ENCODE measurements at places on chromosomes 1 and 21.

DNA sequence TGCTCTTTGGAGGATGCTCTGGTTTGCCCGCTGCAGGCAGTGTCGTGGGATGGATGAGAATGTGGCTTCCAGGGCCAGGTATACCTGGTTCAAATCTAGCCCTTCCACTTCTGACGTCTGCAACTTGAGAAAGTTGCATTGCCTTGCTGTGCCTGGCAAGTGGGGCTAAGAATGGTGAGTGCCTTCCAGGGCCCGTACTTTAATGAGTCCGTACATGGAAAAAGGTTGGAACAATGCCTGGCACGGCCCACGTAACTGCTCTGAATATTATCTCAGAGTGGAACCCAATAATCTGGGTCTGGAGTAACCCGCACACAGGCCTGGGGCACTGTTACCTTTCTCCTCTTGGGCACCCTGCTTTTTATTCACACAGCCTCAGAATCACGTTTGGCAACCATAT lies 146.7 kb upstream of the EDN2 start:
- DNase-seq: no peak
- H3K36me3 ChIP-seq: no peaks in the 10 kb centered on the region
- H3K4me3 ChIP-seq: no peak overlapping the region
- H3K27me3 ChIP-seq: no peaks in the 10 kb centered on the region
- no peak overlapping the region for H3K27ac ChIP-seq
- peaks cover 8% of the 10 kb centered on the region for H3K4me1 ChIP-seq

GRCh38 chr21:35332841-35333426 lies 283.8 kb upstream of the RUNX1 start:
- H3K36me3 ChIP-seq: no peaks in the 10 kb centered on the region
- no peak for DNase-seq
- H3K4me3 ChIP-seq: no peak overlapping the region
- H3K27me3 ChIP-seq: no peaks in the 10 kb centered on the region
- H3K27ac ChIP-seq: no peak overlapping the region

- H3K4me1 ChIP-seq: no peaks in the 10 kb centered on the region
- no peak overlapping the region for H3K27ac ChIP-seq
- no peaks in the 10 kb centered on the region for H3K36me3 ChIP-seq
- no peak for DNase-seq
Observed at GRCh38 chr1:200073286-200073637, 45.8 kb downstream of the NR5A2 start.

DNA sequence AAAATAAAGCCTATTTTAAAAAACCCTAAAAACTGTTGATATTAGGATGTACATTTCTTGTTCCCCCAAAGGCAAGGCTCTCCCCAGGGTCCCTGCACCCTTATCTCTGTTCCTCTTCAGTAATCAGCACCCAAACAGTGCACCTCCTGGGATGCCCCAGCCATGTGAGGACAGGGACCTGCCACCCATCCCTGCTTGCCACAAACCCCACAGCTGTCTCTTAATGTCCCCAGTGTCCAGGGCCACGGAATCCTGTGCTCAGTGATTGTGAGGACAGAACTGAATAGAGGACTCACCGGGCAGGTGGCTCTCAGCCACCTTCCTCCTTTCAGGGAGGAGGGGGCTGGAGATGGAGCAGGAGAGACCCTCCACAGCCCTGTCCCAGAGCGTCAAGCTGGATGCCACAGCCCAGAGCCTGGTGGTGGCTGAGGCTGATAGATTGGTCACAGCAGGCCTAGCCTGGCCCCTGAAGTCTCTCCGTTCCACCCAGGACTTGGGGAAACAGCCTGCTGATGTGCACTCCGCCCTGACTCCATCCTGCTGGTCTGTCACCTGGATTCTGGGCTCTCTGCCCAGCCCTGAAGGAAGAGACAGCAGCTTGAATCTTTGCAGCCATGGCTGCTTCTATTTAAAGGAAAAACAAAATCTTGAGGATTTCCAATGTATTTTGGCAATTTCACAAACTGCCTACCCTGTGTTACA lies 23.1 kb downstream of the RNF187 start:
- no peak overlapping the region for H3K4me3 ChIP-seq
- no peaks in the 10 kb centered on the region for H3K27me3 ChIP-seq
- H3K36me3 ChIP-seq: no peaks in the 10 kb centered on the region
- no peaks in the 10 kb centered on the region for H3K4me1 ChIP-seq

DNA sequence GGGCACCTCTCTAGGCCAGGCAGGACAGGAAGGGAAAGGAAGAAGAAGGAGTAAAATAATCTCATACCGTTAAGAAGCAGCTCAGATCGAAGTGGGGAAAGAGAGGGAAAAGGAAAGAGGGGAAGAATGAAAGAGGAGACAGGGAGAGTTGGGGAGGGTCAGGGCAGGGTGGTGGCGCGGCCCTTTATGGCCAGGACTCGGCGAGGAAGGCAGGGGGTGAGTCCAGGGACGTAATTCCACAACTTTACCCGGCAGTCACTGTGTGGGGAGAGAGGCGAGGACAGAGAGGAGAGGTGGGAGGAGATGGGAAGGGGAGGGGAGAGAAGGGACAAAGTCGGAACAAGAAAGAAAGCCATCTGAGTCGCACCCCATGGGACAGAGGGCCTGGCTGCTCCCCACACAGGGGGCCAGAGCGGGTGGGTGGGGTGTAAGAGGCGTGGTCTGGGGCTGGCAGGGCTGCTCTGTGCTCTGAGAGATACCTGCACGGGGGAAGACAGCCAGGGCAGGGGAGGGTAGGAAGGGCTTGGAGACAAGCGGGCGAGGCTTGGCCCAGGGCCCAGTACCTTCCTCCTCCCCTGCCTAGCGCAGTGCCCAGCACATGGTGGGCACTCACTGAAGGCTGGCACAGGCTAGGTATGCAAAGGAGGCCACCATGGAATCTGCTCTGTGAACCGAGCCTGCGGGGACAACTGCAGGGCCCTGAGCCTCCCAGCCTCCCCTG lies 49.4 kb downstream of the KIF21B start:
- no peak overlapping the region for H3K27ac ChIP-seq
- H3K36me3 ChIP-seq: no peaks in the 10 kb centered on the region
- H3K4me1 ChIP-seq: peaks cover 4% of the 10 kb centered on the region
- no peak for DNase-seq

DNA sequence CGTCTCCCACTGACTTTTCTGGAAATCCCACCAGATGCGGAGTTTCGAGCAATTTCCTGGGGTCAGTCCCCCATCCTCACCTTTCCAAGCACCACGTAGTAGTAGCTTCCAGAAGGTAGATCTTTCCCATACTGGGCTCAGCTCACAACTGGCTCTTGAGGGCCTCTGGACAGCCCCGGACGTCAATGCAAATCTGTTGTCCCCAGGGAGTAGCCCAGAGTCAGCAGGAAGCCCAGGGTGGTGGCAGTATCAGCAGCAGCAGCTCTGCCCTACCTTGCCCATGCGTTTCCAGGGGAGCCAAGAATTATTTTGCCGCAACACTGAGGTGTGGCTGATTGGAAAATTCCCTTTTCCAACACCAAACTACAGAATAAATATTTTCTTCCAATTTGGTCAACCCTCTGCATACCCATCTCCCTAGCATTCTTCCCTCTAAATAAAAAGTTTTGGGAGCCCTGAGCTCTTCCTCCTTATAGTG lies 70.3 kb downstream of the CD46 start:
- peak overlapping the region; percentile 57 for H3K4me3 ChIP-seq
- H3K27ac ChIP-seq: peak overlapping the region; percentile 94
